IgD-negative memory B cell (primary cell): ENCODE measurements at places on chromosomes 1 and 21. TPM values are rescaled to one million over a fixed set of nuclear protein-coding genes. Genes with fewer than 3 reads are reported as not detected.

JUN gene
- 217 TPM for polyA plus RNA-seq

COL11A1 gene
- not detected for polyA plus RNA-seq

FCRL5 gene
- 26.5 TPM for polyA plus RNA-seq

C1orf105 gene
- polyA plus RNA-seq, result not detected

AHCYL1 gene
- polyA plus RNA-seq, result 42.5 TPM

KCNJ10 gene
- polyA plus RNA-seq, result not detected

ZBTB48 gene
- polyA plus RNA-seq, result 21.4 TPM

GBP7 gene
- not detected for polyA plus RNA-seq

TCHHL1 gene
- polyA plus RNA-seq, result not detected

EPS8L3 gene
- not detected for polyA plus RNA-seq

RBP7 gene
- 1.3 TPM for polyA plus RNA-seq

DPYD gene
- 3.8 TPM for polyA plus RNA-seq

NEXN gene
- 3.8 TPM for polyA plus RNA-seq

RGL1 gene
- polyA plus RNA-seq, result not detected

CELA3A gene
- polyA plus RNA-seq, result not detected

LRRC39 gene
- polyA plus RNA-seq, result not detected

TNFRSF4 gene
- not detected for polyA plus RNA-seq

CREG1 gene
- 13.0 TPM for polyA plus RNA-seq

SELENBP1 gene
- not detected for polyA plus RNA-seq

SPRR2B gene
- not detected for polyA plus RNA-seq

CCDC190 gene
- polyA plus RNA-seq, result not detected

SH2D1B gene
- polyA plus RNA-seq, result 0.26 TPM

FMO2 gene
- not detected for polyA plus RNA-seq

TNNT2 gene
- not detected for polyA plus RNA-seq

KRTAP19-1 gene
- not detected for polyA plus RNA-seq

RGS18 gene
- polyA plus RNA-seq, result 3.0 TPM

STYXL2 gene
- polyA plus RNA-seq, result not detected

OPRD1 gene
- polyA plus RNA-seq, result 0.03 TPM

KIAA1614 gene
- polyA plus RNA-seq, result not detected

SLC16A4 gene
- 3.6 TPM for polyA plus RNA-seq

ERICH3 gene
- not detected for polyA plus RNA-seq

HSPG2 gene
- polyA plus RNA-seq, result 0.90 TPM

TAL1 gene
- polyA plus RNA-seq, result 0.19 TPM

PLPPR4 gene
- polyA plus RNA-seq, result not detected
